A549 treated with CpdA at 1 μM for 4 hours (cell line): ENCODE measurements at places on chromosomes 3 and 15. TPM values are rescaled to one million over a fixed set of nuclear protein-coding genes. Genes with fewer than 3 reads are reported as not detected.

Gene ACTR8
- total RNA-seq = 14.2 to 17.3 TPM (median 16.1 TPM) in 5 replicates

Gene ZNF860
- 0.91 to 1.4 TPM (median 0.94 TPM) in 5 replicates for total RNA-seq

Gene SOX2
- total RNA-seq = 0.64 to 1.5 TPM (median 1.2 TPM) in 5 replicates

Gene CCR2
- not detected in 5 replicates for total RNA-seq

Gene TMEM212
- total RNA-seq = not detected in 5 replicates
